ENCODE measurements at places on chromosomes 2 and 18.
A peak's percentile ranks its signal among the peaks of the same experiment; 100 is the strongest.

DNA sequence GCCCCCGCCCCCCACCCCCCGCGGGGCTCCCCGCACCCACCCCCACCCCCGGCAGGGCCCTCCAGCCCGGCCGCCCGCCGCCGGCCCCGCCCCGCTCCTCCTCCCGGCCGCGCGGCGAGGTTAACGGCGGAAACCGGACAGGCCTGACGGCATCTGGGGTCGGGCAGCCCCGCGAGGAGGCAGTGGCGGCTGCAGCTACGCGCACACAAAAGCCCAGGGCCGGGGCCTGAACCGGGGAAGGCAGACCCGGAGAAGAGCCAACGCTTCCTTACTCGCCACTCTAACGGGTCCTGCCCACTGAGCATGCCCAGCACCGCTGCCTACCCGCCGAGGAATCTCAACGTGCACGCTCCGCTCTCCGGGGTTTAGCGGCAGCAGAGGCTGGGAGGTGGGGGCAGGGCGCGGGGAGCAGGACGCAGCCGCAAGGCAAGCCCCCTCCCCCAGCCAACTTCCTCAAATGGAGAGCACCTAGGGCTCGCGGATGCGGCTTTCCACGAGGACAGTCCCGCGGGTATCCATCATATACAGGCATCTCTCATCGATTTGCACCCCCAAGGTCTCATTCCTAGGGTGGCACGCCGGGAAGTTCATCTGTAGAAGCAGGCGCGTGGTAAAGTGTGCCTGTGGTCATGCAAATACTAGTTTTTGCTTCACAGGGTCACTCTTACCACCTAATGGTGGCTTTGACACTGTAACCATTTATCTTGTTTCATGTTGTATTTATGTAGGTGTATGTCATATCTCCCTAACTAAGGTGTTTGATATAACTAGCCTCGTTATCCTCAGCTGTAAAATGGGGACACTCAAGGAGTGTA, at the start of gene MEMO1:
MEMO1 (minus strand) TSS at position 339 of the 815 bp plus-strand sequence. CDS start 761 bp downstream, outside the sequence.
- peak; percentile 61 for DNase-seq

DNA sequence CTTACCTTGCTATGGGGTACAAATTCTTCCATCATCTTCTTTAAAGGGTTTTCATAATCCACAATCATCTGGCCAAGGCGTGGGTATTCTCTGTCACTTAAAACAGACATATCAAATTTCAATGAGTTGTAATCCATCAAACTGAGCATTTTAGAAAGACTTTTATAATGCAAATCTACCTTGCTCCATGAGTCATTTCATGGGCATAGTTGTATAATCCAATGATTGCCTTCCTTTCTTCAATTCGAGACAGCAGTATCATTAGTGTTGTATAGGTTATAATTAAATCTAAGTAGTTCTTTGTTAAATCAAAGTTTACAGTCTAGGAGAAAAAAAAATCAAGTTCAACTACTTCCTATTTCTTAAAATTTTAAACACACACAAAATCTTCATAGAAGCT, 36.3 kb downstream of the NCKAP1 start:
- no peak for DNase-seq

GRCh38 chr2:101113441-101114267, 37.5 kb downstream of the TBC1D8 start:
- DNase-seq: no peak

DNA sequence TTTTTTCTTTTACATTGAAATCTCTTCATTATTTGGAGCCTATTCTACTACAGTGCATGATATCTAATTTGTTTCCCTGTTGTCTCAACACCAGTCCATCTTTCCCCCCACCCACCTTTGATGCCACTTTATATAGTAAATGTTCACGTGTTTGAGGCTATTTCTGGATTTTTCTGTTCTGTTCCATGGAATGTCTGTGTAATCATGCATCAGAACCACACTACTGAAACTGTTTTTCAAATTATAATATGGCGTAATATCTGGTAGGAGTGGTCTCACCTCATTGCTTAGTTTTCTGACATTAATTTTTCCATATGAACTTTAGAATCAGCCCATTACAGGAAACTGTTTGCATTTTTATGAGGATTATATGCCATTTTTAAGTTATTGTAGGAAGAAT, 19.1 kb upstream of the NARS1 start:
- no peak for DNase-seq

GRCh38 chr18:28541934-28542333, 365.0 kb upstream of the CDH2 start:
- DNase-seq: no peak

DNA sequence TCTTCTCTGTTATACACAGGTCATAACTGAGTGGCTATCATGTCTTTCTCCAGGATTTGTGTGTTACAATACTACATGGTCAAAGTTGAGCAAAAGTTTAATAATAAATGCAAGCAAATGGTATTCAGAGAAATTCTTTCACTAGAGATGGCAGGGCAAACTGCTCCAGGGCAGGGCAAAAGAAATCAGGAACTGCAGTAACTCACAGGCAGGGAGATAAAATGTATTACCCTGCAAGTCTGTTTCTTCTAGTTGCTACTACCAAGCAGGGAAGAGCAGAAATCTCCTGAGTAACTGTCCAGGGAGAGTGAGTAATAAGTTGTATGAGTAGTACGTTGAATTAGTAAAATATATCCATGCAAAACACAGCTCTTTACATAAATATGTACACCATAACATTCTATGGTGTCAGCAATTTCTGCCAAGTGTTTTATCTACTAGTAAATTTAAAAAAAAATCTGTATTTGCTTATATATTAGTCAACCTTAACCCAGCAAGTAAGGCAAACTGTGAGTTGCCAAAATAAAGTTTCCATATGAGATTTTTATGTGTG, 404.1 kb downstream of the ZEB2 start:
- DNase-seq: no peak

DNA sequence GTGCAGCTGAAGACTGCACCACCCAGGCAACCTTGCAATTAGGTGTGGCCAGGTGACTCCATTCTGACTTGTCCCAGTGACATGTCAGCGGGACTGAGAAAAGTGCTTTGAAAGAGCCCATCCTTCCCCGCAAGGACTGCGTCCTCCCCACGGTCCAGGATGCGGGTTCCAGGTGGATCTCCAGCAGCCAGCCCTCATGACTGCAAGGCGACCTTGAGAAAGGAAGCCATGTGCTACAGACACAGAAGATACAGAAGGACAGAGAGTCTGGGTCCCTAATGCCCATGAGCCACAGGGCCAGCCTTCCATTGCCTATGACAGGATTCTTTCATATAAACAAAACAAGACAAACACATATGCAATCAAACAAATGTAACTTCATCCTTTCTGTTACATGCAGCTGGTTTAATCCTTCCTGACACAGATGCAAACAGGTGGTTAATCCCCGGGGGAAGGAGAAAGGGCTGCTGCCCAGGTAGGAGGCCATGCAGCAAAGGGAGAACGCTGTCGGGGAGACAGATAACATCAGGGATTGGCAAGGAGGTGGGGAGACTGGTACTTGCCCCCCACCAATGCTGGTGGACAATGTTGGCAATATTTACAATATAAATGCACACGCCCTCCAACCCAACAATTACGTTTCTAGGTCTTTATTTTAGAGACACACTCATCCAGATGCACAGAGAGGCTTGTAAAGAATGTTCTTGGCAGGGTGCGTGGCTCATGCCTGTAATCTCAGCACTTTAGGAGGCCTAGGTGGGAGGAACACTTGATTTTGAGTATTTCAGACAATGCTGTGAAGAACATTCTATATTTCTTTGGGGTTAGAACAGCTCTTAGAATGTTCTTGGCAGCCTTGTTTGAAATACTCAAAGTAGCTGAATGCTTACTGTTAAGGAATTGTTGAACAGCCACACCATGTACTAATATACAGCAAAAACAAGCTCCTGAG, 64.8 kb downstream of the NCAPH start:
- no peak for DNase-seq

- no peak for DNase-seq
Observed at GRCh38 chr2:145909175-145909755, 1389.3 kb upstream of the ZEB2 start.

GRCh38 chr18:50424877-50425690, 50.2 kb downstream of the SKA1 start:
- no peak for DNase-seq

DNA sequence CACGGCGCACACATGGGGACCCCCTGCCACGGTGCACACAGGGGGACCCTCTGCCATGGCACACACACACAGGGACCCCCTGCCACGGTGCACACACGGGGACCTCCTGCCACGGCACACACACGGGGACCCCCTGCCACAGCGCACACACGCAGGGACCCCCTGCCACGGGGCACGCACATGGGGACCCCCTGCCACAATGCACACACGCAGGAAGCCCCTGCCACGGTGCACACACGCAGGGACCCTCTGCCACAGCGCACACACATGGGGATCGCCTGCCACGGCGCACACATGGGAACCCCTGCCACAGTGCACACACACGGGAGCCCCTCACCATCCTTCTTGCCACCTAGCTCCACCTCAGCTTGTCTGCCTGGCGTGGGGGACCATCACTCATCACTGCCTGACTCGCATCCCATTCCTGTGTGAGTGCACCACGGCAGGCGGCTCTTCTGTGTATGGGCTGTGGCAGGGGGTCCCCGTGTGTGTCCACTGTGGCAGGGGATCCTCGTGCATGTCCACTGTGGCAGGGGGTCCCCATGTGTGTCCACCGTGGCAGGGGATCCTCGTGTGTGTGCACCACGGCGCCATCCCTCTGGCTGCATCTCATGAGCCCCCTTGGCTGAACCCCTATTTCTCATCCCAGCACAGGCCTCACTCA, 206.7 kb downstream of the EIPR1 start:
- no peak for DNase-seq

- DNase-seq: no peak
Observed at GRCh38 chr2:10078704-10079265, 1.4 kb downstream of the CYS1 start.
